ENCODE measurements at places on chromosomes 11 and 22. TPM values are rescaled to one million over a fixed set of nuclear protein-coding genes. Genes with fewer than 3 reads are reported as not detected.

Gene INTS4
- total RNA-seq: 48.2 TPM

DNA sequence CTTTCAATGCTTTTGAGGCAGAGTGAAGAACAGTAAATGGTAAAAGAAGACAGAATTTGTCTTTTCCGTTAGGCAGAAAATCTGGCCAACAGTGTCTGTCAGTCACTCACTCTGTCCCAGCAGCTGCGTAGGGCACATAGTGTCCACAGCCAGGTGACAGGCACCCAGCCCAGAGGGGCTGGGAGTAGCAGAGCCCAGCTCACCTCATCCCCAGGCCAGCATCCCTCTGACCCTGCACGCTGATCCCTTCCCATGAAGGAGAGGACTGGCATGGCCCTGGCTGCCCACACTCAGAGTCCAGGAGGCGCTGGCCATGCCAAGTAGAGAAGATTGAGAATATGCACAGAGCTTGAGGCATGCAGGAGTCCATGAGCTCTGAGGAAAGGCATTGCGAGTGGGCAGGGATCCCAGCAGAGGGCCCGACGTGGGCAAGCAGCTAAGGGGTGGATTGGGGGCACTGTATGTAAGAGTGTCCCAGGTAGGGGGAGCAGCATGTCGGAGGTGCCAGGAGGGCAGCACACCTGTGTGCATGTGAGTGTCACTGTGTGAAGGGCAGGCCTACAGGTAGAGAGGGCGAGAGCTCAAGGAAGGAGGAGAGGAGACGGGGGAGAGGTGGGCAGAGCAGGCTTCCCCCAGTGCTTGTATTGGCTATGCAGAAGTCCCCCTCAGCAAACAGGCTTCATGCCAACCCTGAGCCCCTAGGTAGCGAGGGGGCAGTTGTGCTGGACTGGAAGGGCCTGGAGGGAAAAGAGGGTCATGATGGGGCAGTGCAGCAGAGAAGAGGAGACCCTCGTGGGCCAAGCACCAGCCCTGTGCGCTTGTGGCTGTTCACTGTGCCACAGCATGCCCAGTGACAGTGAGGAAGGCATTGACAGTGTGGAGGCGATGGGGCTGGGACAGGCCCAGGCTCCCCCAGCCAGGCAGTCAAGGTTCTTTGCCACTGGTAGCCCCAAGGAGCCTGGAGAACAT is 133.8 kb downstream of the OSBP2 start:
- H3K36me3 ChIP-seq: no peaks in the 10 kb centered on the region
- no peaks in the 10 kb centered on the region for H3K4me1 ChIP-seq
- H3K27me3 ChIP-seq: no peaks in the 10 kb centered on the region
- H3K4me3 ChIP-seq: no peak overlapping the region
- H3K27ac ChIP-seq: no peak overlapping the region

GRCh38 chr11:130609121-130610035 is 160.9 kb downstream of the ADAMTS15 start:
- H3K4me1 ChIP-seq: no peaks in the 10 kb centered on the region
- no peaks in the 10 kb centered on the region for H3K36me3 ChIP-seq
- H3K27me3 ChIP-seq: no peaks in the 10 kb centered on the region
- H3K27ac ChIP-seq: no peak overlapping the region
- H3K4me3 ChIP-seq: no peak overlapping the region
- DNase-seq: no peak

GRCh38 chr11:47233989-47234668 is 14.5 kb downstream of the ACP2 start:
- H3K4me3 ChIP-seq: peak overlapping the region; percentile 51
- DNase-seq: peak; percentile 86
- peak overlapping the region; percentile 83 for H3K27ac ChIP-seq

- H3K27me3 ChIP-seq: no peaks in the 10 kb centered on the region
- no peak overlapping the region for H3K4me3 ChIP-seq
- no peaks in the 10 kb centered on the region for H3K36me3 ChIP-seq
- H3K27ac ChIP-seq: no peak overlapping the region
These were observed 125.0 kb upstream of the NCAM1 start for GRCh38 chr11:112836256-112836602.
